NCI-H1092 treated with DMSO at 0.1 percent for 48 hours (cell line): ENCODE measurements at places on chromosomes 5 and 9.
A peak's percentile ranks its signal among the peaks of the same experiment; 100 is the strongest.

GRCh38 chr9:99121604-99122003 lies 16.7 kb downstream of the TGFBR1 start:
- DNase-seq = no peak

GRCh38 chr9:112173489-112174221 lies 1.4 kb downstream of the SUSD1 start:
- DNase-seq = no peak

GRCh38 chr5:62256161-62257019 lies 49.6 kb upstream of the KIF2A start:
- no peak for DNase-seq

DNA sequence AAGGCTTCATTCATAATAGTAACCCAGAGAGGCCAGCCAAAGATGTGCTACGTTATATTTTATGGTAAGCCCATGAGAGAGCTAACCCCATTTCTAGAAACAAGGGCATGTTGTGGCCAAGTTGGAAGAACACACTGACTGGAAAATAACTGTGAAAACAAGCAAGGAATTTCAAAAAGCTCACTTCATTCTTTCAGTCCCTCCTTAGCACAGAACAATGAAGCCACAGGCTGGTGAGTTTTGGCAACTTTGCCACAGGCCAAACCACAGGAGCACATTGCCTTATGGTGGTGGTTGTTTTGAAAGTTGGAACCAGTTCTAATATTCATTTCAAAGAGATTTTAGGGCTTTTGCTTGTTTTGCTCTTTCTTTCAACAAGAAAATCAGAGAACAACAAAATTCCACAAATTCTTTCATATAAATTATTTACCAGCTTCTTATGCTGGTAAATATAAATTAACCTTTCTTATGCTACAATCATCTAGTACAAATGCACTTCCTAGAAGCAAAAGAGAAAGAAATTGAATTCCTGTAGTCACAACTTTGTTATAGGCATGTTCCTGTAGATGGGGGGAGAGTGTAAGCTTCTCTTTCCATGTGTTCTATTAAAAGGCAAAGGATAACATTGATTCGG lies 225.4 kb upstream of the RFX3 start:
- DNase-seq = no peak

DNA sequence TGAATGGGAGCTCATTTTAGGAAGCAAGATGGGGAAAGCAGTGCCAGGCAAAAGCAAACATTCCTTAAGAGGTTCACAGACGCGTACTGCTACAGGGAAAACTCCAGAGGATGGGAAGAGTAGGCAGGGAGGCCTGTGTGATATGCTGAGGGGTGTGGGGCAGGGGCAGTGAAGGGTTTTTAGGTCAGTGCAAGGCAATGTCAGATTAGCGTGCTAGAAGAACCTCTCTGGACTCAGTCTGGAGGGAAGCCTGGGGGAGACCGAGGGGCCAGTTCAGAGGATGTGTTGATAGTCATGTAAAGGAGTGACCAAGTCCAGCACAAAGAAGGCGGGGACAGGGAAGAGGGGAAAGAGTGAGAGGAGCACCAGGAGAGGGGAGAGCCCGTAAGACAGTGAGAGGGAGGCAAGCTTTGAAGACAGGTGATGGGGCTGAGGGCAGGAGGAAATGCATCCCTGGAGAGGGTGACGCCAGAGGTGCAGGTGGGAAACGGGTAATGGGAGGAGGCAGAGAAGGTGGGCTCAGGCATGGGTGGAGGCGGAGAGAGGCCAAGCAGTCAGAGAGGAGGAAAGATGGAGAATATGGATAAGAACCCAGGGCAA lies 134.5 kb downstream of the MTX3 start:
- no peak for DNase-seq

DNA sequence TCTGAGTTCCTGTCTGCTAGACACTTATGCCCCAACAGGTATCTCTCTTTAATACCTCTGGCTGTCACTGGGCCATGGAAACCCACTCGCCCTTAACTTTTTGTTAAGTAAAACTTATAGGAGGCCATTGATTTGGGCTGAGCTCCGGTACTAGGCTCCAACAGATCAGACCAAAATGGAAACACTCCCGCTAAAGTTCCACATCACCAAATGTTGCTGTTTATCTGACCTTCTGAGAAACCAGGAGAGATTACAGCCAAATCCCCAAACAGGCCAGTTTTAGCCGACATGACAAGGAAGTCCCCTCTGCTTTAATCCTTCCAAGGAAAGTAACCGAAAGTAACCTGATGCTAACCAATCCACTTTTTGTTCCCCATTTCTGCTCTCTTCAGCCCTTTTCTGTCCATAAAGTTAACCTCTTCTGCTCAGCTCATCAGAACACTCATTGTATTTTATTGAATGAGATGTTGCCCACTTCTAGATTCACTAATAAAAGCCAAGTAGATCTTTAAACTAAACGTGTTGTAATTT lies 115.2 kb upstream of the LHFPL2 start:
- no peak for DNase-seq

DNA sequence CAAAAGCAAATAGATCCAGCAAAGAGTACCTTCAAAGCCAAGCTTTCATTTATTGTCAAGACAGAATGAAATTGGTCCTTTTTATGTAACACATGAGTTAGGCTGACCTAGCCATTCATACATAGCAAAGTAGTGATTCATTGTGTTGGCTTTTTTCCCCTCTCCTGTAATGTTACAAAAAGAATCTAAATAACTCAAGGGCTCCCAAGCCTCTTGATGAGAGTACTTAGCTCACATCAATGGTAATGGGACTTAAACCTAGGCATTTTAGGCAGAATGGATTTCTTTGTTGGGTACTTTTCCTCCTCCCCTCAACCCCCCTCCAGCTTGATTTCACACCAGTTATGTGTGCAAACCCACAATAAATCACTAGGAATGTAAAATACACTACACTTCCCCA lies 123.7 kb downstream of the EBF1 start:
- peak; percentile 22 for DNase-seq

DNA sequence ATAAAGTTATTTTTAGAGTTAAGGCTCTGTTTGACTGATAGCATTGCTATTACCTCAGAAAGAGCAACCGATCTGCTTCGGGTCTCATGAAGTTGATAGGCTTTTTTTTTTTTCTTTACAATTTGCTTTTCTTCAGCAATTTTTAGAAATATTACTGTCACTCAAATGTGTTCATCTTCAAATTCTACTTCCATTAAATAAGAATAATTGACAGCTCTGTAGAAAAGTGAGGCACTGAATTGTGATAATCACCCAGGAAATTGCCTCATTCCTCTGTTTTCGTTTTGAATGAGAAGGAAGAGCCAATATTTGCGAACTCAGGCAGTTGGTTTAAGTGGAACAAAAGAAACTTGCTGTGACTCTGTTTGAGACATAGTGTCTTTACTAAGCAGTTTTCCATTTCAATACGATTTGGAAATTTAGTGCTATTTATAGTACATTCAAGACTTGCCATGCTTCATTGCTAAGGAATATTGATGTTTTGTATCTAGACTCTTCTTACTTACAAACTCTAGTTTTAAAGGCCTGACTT lies 700.5 kb upstream of the CDH10 start:
- no peak for DNase-seq

DNA sequence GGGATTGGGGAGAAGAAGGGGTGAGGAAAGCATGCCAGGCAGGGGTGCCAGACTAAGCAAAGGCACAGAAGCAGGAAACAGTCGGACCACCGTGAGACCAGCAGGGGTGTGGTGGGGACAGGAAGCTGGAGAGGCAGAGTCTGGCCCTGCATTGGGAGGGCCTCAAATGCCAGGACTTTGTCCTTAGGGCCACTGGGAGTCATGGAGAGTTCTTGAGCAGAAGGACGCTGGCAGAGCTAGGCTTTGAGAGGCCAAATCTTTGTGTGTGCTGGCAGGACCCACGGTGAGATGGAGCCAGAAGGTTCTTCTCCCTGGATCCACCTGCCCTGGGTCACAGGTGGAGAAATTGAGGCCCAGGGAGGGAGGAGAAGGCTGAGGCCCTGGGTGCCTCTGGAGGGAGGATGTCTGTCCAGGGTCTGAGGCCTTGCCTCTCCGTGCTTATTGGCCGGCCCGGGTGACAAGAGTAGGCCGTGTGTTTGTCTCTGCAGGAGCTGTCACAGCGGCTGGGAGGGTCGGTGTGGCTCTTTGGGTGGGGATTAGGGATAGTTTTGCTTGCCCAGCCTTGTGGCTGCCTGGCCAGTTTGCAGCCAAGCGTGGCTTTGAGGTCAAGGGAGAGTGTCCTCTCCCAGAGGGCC lies 1.8 kb upstream of the ENG start:
- DNase-seq = no peak

- DNase-seq = no peak
Observed at GRCh38 chr5:173707392-173707791, 90.9 kb upstream of the BOD1 start.
